ENCODE measurements at places on chromosomes 16 and 17.

- DNase-seq, result no peak
These were observed 1.8 kb downstream of the RNF43 start for GRCh38 chr17:58415371-58416055.

GRCh38 chr17:71071837-71072236 lies 902.5 kb downstream of the KCNJ2 start:
- peak; percentile 100 for DNase-seq

GRCh38 chr17:47229535-47230443 lies 20.6 kb downstream of the MYL4 start:
- DNase-seq, result peak; percentile 86

DNA sequence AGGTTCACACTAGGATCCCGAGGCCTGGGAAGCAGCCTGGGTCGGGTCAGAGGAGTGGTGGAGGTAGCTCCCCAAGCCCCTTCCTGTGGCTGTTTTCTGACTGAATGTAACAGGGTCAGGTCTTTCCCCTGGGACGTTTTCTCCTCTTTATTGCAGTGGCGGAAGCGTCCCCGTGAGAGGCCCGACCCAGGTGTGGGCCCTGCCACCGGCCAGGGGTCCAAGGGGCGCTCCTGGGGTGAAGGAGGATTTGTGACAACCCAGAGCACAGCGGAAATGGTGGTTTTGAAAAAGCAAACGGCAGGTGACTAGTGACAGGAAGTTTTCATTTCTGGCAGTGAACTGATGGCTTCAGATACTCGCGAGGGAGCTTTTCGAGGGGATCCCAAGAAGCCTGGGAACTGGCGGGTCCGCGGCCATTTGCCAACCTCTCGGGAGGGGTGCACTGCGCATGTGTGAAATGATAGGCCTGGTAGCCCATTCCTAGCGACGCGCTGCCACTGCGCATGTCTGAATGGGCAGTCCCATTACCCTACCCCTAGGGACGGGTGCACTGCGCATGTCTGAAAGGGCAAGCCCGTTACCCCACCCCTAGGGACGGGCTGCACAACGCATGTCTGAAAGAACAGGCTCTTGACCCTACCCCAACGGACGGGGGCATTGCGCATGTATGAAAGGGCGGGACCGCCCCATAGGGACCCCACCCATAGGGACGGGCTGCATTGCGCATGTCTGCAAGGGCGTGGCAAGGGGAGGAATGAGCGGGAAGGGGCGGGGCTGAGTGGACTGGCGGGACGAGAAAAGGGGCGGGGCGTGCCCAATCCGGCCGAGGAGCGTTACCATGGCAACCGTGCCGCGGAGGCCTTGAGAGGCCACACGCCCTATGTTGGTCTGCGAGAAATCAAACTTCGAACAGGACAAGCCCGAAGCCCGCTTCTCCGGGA lies 1747.9 kb downstream of the TP53TG3F start:
- no peak for DNase-seq

DNA sequence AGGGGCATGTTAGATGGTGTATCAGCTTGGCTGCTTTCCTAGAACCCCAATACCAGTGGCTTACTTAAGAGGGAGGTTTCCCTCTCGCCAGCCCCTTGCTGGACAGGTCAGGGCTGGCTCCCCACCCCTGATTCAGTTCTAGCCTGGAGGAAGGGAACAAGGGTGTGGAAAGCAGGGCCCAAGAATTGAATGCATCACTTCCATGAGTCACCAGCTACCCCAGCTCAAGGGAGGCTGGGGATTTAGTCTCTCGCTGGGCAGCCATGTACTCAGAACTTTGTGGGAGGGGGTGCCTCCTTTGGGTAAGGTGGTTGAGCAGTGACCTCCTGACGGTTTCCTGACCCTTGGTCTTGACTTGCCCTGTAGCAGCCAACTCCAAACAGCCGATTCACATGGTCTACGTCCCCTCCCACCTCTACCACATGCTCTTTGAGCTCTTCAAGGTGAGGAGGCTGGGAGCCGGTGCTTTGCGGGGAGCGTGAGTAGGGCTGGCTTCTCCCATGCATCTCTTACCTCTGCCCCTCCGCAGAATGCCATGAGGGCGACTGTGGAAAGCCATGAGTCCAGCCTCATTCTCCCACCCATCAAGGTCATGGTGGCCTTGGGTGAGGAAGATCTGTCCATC lies 12.8 kb downstream of the PDK2 start:
- DNase-seq, result no peak

GRCh38 chr17:20103454-20104446 lies 94.6 kb downstream of the SPECC1 start:
- no peak for DNase-seq

GRCh38 chr16:30748634-30749445 lies 615 bp downstream of the PHKG2 start:
- DNase-seq, result peak; percentile 12

DNA sequence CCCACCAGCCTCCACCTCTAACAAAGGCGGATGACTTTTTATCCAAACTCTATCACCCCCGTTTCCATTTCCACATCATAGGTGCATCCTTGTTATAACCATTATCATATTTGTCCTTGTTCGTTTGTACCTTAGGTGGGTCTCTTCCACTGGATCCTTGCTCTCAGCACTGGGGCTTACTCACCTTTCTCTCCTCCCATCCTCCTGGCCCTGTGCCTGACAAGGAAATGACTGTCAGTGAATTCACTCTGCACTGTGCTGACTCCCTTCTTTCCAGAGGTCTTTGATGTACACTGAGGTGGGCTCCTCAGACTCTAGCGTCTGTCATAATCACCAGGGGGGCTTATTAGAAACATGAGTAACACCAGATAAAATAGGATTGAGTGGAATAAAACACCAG lies 3.1 kb downstream of the GSG1L2 start:
- DNase-seq, result no peak

- no peak for DNase-seq
These were observed 22.8 kb downstream of the RAB40B start for GRCh38 chr17:82675476-82676245.

GRCh38 chr17:68288375-68288774 lies 2.6 kb downstream of the SLC16A6 start:
- no peak for DNase-seq

- DNase-seq, result peak; percentile 33
These were observed 11.7 kb upstream of the SLC47A2 start for GRCh38 chr17:19728084-19728495.

DNA sequence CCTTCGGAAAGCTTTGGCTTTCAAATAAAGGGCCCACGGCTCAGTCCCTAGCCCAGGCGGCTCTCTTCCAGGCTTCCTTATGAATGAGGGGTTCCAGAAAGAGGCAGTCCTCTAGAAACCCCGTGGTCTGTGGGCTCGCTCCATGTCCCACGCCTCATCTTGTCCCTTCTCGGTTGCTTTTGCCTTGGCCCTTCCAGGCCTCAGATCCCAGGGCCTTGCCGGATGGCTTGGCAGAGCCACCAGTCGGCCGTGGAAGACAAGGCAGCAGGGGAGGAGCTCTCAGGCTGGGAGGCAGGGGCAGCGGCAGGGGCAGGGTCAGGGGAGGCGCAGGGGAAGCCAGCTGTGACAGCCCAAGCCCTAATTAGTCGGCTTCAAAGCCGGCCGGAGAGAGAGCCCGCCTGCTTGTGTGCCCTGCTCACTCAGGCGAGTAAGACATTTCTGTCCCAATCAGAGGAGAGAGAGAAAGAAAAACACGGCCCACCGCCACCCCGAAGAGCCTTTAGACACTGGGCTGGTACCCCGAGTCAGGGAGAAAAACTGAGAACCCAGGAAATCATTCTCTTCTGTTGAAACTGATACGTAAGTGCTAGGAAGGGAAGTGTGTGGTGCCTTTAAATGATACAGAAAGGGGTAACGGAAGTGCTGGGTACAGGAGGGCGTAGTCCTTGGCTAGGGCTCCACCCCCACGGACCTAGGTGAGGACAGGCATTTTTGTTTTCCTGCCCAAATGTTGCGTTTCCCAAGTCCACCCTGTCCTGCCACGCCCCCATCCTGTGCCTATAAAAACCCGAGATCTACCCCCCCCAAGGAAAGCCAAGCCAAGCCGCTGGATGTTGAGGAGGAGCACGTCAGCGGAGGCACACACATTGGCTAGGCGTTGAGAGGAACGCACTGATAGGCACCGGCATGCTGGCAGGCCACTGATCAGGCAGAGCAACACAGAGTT lies 27.8 kb upstream of the MEIOC start:
- no peak for DNase-seq

DNA sequence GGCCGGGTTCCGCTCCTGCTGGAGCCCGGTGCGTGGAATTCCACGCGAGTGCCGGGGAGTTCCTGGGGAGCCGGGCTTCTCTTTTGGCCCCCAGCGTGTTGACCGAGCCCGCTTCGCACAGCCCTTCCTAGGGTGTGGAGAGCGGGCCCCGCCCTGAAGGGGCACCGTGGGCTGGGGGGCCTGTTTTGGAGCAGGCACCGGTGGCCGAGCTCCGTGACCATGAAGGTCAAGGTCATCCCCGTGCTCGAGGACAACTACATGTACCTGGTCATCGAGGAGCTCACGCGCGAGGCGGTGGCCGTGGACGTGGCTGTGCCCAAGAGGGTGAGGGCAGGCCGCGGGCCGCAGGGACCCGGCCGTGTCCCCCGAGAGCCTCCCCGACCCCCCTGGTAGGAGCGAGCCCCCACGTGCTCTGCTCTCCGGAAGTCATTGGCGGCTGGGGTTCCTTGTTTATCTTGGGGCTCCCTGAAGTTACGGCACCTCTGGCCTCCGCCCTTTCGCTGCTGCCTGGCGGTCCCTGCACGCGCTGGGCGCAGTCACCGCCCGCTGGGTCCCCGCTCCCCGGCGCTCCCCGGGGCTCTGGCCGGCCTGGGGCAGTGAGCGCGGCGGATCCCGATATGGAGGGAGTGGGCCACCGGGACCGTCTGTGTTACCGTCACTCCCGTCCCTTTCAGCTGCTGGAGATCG lies 528 bp downstream of the HAGHL start:
- no peak for DNase-seq

DNA sequence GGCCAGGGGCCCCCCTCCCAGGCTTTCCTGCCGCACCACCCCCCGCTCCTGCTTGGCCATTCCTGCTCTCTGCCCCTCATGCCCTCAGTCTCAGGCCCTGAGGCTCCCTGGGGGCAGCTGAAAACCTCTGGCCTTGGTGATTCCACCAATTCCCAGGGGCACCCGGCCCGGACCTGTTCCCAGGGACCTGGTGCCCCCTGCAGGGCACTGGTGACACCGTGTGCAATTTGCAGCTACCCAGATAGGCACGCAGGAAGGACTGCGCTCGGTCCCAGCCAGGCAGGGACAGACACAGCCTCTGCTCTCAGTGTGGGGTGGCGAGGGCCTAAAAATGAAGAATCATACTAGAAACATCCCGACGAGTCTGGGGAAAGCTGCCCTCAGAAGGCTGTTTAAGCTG lies 13.4 kb downstream of the WFDC1 start:
- DNase-seq, result no peak

DNA sequence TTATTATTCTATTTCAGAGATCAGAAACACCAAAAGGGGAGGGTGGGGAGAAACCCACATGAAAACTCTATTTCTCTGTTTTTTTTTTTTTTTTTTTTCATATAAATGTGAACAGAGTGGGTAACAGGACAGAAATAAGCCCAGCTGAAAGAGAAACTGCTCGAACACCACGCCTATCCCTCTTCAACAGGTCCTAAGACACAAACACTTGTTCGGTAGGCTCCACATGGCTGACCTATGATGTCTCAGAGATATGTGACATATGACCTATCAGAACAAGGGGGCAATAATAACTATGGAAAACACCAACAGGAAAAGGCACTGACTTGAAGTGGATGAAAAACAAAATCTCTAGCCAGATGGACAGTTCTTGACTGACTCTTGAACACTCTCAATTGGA lies 44.8 kb downstream of the PARN start:
- no peak for DNase-seq

DNA sequence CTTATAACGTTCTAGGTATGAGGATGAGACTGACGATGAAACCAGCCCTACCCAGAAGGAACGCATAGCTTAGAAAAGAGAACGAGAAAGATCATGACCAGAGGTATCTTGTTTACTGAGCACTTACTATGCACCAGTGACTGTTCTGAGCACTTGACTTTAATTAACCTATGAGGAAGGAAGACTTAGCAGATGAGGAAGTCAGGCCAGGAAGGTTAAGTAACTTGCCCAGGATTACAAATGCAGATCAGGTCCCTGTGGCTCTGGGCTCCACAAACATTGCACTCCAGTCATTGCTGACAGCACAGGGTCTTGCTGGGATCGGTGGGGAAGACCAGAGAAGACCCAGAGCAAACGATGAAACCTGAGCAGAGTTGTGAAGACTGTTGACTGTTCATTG lies 7.1 kb downstream of the KRT13 start:
- no peak for DNase-seq

- no peak for DNase-seq
These were observed 1.2 kb downstream of the JPT1 start for GRCh38 chr17:75152922-75153779.

GRCh38 chr16:56057151-56057550 lies 134.1 kb upstream of the GNAO1 start:
- no peak for DNase-seq

DNA sequence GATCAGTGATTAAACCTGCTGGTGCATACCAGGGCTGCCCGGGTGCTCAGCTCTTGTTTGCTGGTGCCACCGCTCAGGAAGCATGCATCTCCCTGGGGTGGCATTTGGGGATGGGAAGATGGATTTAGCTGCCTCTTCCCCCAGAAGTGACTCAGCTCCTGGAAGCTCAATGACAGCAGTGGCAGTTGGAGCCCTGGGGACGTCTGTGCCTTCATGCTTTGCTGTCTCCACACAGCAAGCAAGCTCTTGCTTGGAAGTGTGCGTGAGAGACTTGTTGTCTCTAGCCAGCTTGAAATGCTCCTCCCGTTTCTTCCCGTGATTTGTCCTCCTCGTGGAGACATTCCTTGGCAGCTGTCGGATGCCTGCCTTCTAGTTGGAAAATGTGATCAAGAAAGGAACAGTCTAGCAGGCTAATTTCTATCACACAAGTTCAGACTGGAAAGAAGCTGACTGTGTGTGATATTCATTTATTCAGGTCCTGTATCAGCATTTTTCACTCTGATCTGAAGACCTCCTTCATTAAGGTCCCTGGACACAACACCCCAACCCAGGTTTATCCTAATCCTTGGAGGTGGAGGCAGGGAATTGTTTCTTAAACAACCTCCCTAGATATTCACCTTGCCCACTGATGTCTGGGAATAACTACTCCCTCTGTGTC lies 73.0 kb downstream of the BMERB1 start:
- peak; percentile 70 for DNase-seq

DNA sequence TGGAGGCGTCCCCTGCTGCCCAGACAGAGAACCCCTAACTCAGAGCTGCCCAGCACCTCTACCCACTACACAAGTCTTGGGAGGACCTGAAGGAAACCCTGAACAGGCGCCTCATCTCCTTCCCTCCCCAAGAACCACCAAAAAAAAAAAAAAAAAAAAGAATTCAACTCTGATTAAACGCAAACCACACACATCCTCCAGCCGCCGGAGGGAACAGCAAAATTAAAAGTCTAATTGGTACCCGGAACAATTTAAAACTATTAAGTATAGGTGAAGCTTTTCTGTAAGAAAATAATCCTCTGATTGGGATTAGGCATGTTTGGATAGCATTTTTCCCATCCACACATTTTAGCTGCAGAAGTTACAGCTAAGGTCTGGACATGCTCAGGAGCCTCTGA lies 202.7 kb downstream of the ZNF423 start:
- no peak for DNase-seq

Data from astrocyte (in vitro differentiated cells and primary cell).